ENCODE measurements at places on chromosomes 3 and 15.

GRCh38 chr3:159859836-159860235 lies 128.8 kb upstream of the IL12A start:
- DNase-seq, result no peak

GRCh38 chr15:101449471-101450402 lies 39.8 kb downstream of the PCSK6 start:
- DNase-seq, result no peak

GRCh38 chr3:106004137-106004681 lies 135.4 kb upstream of the CBLB start:
- DNase-seq, result peak; percentile 2

DNA sequence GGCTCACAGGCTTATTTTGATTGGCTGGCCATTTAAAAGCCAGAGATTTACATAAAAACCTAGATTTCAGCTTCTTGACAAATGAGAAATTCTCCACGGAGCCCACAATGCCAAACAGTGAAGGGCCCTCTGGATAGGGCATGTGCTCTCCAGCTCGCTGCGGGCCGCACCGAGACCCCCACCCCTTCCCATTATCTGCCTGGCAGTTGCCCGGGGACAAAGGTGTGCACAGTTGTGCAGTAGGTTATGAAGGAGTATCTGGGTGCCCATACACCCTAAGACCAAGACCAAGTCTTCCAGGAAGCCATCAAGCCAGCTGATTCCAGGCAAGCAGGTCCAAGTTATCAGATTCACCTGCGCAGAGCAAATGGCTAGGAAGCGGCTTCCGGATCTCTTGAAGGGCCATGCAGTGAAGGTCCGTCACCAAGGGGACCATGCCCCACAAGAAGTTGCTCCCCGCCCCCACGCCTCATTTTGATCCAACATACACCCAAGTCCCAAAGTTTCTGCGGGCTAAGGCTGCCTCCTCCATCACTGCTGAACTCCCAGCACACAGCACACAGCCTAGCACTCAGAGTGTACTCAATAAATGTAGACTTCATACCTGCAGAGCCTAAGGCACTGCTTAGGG lies 1.3 kb downstream of the MRPS25 start:
- DNase-seq, result no peak

GRCh38 chr3:20141316-20141715 lies 44.7 kb downstream of the SGO1 start:
- no peak for DNase-seq

GRCh38 chr15:71333839-71334238 lies 218.6 kb downstream of the THSD4 start:
- no peak for DNase-seq

DNA sequence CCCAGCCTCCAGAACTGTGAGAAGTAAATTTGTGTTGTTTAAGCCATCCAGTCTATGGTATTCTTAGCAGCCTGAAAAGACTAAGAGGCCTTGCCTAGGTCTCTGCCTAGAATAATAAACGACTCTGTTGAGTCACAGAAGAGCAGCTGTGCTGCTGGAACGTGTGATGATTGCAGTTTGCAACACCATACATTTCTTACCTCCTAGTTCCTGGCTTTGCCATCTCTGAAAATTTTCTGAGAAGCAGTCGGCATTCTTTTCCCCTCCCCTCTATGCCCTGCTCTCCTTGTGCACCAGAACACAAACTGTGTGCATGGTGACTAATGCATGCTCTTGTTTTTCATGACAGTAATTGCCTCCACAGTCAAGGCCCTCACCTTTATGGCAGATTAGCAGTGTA lies 301.3 kb downstream of the IL20RB start:
- DNase-seq, result no peak

Measured in kidney glomerular epithelial cell (primary cell).